ENCODE measurements at places on chromosomes 7 and 10.
A peak's percentile ranks its signal among the peaks of the same experiment; 100 is the strongest.

DNA sequence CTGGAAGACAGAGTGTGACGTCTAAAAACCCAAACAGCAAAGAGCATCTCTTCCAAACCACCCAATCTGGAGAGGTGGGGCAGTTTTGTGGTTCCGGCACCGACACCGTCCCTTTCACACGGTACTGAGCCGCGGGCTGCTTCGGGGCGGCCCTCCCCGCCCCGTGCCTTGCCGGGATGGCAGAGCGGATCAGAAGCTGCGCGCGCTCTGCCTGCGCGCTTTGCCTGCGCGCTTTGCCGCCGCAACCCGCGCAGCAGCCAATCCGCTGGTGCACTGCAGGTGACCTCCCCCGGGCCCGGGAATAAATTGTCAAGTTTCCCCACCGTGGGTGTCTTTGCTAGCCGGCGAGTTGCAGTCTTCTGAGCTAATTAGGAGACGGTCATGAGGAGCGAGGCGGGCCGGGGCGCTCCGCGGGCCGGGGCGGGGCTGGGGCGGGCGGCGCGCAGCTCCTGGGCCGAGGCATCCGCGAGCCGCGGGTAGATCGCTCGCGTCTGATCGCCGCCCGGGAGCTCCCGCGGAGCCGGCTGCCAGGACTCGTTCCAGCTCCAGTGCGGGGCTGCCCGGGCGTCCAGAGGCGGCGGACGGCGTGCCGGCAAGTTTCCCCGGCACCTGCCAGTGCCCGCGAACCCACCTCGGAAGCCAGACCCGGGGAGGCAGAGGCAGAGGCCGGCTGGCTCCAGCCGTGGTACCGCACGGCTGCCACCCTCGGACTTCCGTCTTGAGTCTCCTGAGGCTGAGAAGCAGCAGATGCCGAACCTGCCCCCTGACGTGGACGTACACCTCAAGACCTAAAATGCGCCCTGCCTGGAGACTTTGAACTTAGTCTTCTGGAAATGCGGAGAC, 536.0 kb upstream of the GALNT17 start:
- no peak for DNase-seq

DNA sequence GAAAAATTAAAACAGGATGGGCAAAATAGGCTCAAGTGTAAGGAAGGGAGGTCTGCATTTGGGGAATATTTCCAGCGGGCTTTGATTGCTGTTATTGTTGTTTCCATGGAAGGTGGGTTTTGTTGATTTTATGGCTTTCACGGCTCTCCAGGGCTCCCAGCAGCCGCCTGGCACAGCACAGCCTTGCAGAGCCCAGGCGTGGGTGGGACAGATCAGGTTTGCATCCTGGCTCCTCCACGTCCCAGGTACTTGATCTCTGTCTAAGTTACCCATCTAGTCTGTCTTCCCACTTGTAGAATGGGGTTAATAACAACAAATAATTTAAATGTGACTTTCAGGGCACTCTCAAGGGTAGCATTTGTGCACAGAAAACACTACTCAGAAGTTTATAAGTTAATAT, 45.2 kb downstream of the HTR5A start:
- DNase-seq, result no peak

- DNase-seq, result peak; percentile 81
Observed at GRCh38 chr10:125149036-125149679, 11.2 kb downstream of the CTBP2 start.

GRCh38 chr7:41305001-41305400, 397.9 kb downstream of the INHBA start:
- DNase-seq, result no peak

DNA sequence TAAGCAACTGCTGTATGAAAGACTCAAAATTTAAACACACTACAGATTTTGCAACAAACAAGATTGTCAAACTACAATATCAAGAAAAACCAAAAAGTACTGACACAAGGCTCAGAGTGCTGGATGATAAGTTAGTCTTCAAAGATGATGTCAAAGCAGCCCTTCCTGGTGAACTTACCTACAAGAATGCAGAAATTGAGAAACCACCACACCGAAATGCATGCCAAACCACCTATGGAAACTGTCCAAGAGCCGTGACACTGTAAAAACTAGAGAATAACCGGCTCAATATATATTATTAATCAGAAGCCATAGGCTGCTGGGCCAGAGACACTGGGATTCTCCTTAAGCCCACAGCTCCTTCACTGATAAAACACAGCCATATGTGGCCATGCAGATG, 25.3 kb downstream of the DENND11 start:
- no peak for DNase-seq

DNA sequence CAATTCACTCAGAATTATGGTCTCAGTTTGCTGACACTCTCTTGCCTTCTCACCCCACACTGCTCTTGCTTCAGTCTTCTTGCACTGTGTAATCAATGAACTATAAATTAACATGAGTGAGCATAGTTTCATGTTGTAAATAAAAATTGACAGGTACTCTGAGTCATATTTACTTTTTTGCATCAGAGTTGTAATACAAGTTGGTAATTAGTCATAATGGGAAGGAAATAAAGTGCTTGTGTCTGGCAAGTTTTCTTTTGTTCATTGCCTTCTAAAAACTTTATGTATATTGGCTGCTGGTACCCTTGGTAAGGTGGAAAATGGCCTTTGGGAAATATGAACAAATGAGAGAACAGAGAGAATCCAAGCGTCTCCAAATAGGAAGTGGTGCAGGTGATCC, 169.3 kb upstream of the MAGI2 start:
- no peak for DNase-seq

DNA sequence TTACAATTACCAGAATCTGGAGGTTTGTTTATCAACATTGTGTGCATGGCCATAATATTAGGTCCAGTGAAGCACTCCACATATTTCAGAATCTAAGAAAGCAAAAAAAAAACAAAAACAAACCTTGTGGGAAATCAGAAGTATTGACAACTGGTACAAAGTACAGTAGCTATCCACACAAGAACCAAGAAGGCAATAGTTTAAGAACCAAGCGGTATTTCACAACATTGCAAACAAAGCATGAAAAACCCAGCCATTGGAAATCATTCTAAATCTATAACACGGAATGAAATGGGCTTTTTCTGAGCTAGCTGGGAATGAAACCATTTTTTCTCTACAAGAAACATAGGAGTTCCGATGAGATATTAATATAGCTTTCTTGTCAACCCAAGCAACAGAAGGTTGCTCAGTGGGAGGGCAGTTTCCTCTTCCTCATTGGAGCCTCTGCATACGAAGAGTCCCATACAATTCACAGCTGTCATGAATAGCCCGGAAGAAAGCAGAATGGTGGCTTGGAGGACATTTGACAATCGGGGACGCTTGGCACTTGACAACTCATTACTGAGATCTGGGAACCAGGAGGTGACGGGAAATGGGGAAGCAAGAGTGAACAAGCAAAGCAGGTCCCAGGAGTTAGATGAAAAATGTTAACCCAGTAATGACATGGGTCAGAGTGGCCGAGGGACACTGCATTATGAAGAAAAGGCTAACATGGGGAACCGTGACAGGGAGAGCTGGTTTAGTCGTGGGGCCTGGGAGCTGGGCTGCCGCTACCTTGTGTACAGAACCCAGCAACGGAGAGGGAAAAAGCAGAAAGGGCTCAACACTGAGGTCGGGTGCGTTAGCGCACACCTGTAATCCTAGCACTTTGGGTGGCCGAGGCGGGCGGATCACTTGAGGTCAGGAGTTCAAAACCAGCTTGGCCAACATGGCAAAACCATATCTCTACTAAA, 7.8 kb downstream of the PHYH start:
- no peak for DNase-seq

DNA sequence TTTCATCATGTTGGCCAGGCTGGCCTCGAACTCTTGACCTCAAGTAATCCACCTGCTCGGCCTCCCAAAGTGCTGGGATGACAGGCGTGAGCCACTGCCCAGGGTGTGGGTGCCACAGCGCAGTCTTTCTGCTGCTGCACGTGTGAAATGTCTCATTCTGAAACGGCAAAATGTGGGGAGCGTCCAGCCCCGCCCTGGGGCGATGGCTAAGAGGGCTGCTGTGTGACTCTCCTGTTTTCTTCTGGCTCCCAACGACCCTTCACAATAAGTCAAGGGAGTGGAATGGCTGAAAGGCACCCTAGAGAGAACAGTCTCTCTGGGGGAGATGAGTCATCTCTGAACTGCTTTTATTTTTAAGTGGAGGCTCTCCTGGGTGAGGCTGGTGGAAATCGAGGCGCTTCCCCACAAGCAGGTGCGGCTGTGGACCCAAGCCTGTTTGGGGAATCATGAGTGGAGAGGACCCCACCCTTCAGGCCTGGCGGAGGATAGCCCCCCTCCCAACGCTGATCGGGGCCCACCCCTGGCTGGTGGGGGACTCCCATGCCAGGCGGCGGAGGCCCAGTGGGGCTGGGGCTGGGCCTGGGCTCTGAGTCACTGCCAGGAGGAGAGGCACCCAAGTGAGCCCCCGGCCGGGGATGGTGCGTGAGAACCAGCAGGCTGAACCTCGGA, 18.0 kb downstream of the ADAP1 start:
- peak; percentile 36 for DNase-seq

GRCh38 chr7:133805426-133805825, 321.7 kb upstream of the LRGUK start:
- no peak for DNase-seq

GRCh38 chr7:119515214-119515613, 757.8 kb upstream of the KCND2 start:
- no peak for DNase-seq

DNA sequence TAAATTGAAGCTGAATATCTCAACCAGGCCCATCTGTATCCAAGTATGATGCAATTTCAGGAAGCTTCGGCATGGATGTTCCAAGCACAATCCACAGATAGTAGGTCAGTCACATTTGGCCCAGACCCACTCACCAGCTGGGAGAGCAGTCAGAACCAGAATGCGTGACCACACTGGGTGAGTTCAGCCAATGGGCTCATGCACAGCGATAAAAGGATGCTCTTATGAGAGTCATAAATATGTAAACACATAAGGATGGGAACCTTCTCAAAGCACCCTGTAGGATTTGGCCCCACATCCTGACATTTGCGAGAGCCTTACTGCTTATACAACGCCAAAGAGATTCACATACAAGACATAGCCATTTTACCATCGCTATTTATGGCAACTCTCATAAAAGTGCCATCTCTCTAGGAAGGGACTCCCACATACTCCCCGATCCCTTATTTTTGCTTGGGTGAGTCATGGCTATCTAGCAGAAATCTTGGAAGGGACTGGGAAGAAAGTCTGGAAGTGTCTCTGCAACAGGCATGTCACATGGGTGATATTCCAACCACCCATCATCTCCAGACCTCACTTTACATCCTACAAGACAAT, 3.0 kb downstream of the AFAP1L2 start:
- DNase-seq, result peak; percentile 88

- peak; percentile 43 for DNase-seq
Observed at GRCh38 chr10:58952747-58953466, 223.5 kb upstream of the PHYHIPL start.

Measured in mesenchymal stem cell (in vitro differentiated cells and primary cell).